Stimulated activated CD4-positive, alpha-beta T cell treated with anti-CD3 and anti-CD28 coated beads, Interleukin-12 subunit alpha, Interleukin-12 subunit beta, amount 100 ng/mL, for 24 hours (primary cell): ENCODE measurements at places on chromosomes 3 and 15.

- no peak for DNase-seq
Observed at GRCh38 chr3:139715743-139716360, 38.1 kb upstream of the NMNAT3 start.

DNA sequence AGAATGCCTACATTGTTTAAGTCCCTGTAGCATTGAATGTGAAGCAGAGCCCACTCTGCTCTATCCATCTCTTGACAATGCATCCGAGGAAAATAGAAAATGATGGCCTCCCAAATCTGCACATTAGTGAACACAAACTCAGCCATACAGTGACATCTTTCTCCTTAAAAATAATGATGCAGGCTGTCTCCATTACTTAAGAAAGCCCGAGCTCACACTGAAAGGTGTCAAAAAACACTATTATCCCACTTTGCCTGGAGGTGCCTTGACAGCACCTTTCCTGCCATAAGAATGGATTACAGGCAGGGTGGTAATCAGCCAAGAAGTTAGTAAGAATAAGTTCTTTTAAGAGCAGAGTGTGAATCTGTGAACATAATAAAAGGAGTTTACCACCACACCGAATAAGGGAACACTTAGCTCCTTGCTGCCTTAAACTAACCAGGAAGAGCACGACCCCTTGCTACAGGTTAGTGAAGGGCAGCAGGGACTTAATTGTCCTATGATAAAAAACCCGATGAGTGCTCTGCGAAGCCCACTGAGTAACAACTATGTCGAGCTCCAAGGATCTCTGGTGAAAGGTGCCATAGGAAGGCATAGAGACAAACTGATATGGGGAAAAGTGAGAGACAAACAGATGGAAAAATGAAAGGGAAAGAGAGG lies 123.2 kb upstream of the TUSC7 start:
- DNase-seq = no peak

DNA sequence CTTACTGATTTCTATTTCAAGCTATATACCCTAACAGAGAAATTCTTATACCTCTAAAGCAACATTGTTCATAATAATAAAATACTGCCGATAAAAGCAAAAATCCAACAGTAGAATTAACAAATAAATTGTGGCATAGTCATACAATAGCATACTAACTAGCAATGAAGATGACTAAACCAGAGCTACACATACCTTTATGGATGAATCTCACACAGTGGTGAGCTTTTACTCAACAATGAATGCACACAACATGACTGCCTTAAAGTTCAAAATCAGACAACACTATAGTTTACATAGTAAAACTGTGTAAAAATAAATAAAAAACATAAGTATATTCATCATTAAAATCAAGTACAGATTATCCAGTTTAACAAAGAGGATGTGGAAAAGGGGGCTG lies 99.1 kb downstream of the NR1I2 start:
- no peak for DNase-seq

GRCh38 chr3:66048051-66048395 lies 9.3 kb upstream of the MAGI1 start:
- no peak for DNase-seq

DNA sequence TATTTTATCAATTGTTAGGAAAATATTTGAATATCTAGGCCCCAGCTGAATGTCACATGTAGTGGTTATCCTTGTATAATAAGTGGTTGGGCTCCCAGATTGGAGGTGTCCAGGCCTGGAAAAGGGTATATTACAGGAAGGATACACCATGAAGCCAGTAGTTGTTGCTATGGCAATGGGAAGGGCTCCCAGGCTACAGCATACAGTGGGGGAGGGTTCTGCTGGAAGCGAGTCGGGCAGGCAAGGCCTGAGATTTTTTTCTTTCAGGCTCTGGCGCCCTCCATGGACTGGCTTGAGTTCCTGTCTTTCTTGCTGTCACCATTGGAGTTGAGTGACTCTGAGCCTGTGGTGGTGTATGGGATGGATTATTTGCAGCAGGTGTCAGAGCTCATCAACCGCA lies 8.9 kb downstream of the ECE2 start:
- no peak for DNase-seq
